ENCODE measurements at places on chromosomes 5 and 9. TPM values are rescaled to one million over a fixed set of nuclear protein-coding genes. Genes with fewer than 3 reads are reported as not detected.

WDR38 gene
- polyA plus RNA-seq, result not detected

GAPVD1 gene
- polyA plus RNA-seq, result 27.6 TPM

SPINK6 gene
- not detected for polyA plus RNA-seq

GGTA1 gene
- polyA plus RNA-seq, result 8.8 TPM

EQTN gene
- polyA plus RNA-seq, result 0.34 TPM

CLIC3 gene
- 3.6 TPM for polyA plus RNA-seq

TAF1L gene
- 0.03 TPM for polyA plus RNA-seq
